ENCODE measurements at places on chromosomes 7 and 10. TPM values are rescaled to one million over a fixed set of nuclear protein-coding genes. Genes with fewer than 3 reads are reported as not detected.

TCAF2 gene
- total RNA-seq: 27.1 TPM

PTPRZ1 gene
- not detected for total RNA-seq

GNGT1 gene
- not detected for total RNA-seq

EPO gene
- total RNA-seq: not detected

IFIT2 gene
- 17.6 TPM for total RNA-seq

ITIH5 gene
- not detected for total RNA-seq

IRF5 gene
- total RNA-seq: 13.6 TPM

TMEM213 gene
- total RNA-seq: not detected

MYO1G gene
- total RNA-seq: 291 TPM

- no peak for DNase-seq
These were observed 161.2 kb downstream of the NRF1 start for GRCh38 chr7:129772646-129773280.

DNA sequence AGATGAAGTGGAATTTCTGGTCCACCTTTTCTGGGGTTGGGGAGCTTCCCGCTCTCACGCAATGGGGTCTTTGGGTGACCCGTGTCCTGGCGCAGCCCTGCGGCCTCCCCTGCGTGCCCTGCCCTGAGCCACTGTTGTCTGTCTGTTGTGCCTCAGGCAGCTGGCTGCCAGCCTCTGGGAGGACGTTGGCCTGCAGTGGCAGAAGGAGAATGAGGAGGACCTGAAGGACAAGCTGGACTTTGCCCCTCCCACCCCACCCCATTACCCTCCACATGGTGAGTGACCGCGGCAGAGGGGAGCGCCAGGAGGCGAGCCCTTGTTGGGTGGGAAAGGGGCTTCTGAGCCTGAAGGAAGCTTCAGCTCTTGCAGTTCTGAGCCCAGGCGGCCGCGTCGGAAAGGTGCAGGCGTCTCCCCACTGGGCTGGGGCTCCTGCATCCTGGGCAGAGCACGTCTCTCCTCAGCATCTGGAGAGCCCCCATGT is 14.2 kb upstream of the PRKAR1B start:
- no peak for DNase-seq

DNA sequence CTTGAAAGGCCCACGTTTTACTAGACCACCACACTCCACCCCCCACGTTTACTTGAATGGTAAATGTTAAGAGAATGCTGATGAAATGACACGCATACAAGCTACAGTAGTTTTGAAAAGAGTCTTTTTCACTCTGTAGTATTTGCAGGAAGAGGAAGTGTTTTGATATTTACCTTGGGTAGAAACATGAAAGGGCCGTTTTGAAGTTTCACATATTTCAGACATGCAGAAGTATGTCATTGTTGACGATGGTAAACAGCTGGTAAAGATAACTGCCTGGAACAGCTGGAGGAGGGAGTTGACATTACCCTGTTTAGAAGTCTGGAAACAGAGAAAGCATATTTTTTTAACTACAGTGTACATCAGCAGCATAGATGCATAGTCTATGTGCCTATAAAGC is 160.7 kb downstream of the NXPH1 start:
- no peak for DNase-seq

DNA sequence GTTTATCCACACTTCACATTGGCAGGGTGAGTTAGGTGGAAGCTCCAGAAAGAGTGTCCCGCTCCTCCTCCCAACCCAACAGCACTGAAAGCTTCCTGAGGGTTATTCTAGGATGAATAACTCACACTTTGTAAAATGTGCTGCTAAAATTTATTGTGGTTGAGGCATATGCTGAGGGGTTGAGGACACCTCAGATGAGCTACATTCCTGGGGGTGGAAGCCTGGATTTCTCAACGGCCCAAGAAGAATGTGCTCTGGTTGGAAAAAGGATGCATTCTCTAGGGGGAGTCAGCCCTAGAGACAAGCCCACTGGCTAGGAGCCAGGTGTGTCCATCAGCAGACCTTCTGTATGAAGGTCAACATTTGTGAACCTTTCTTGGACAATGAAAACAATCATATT is 91.5 kb upstream of the PDE1C start:
- no peak for DNase-seq

GRCh38 chr10:71438761-71439160 is 42.0 kb downstream of the CDH23 start:
- DNase-seq: no peak

- DNase-seq: no peak
These were observed 958.2 kb upstream of the AUTS2 start for GRCh38 chr7:68640103-68640502.

- DNase-seq: no peak
These were observed 47.3 kb downstream of the CDCA7L start for GRCh38 chr7:21898265-21898930.

DNA sequence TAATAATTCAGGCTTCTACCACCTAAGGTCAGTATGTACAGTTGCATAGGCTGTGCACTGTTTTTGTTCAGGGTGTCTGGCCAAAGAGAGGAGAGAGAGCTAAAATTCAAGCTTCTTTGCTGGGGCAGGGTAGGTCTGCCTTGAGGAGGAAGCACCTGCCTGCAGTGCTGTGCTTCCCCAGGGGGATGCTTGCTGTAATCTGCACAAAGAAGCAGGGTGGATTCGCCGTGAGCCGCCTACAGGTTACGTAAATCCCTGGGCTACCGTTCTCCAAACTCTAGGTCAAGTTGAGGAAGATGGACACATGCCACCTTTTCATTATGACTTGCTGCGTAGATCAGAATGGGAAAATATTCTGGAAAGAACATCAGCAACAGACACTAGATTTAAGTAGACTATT is 543.3 kb downstream of the TNS3 start:
- DNase-seq: no peak

DNA sequence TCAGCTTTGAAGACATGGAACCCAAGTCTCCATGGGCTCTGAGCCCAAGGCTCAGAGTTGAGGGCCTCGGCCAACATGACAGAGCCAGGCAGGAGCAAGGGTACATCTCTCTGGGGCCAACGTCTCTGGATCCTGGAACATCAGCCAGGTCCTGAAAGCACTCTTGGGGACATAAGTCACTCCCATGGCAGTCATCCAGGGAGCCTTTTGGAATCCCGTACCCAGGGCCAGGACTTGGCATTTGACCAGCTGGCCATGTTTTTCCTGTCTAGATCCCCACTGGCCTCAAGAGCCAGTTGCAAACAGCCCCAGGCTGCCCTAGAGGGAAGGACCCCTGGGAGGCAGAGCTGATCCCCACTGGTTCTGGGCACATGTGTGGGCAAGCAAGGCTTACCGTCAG is 4.3 kb upstream of the CXCL12 start:
- DNase-seq: no peak

DNA sequence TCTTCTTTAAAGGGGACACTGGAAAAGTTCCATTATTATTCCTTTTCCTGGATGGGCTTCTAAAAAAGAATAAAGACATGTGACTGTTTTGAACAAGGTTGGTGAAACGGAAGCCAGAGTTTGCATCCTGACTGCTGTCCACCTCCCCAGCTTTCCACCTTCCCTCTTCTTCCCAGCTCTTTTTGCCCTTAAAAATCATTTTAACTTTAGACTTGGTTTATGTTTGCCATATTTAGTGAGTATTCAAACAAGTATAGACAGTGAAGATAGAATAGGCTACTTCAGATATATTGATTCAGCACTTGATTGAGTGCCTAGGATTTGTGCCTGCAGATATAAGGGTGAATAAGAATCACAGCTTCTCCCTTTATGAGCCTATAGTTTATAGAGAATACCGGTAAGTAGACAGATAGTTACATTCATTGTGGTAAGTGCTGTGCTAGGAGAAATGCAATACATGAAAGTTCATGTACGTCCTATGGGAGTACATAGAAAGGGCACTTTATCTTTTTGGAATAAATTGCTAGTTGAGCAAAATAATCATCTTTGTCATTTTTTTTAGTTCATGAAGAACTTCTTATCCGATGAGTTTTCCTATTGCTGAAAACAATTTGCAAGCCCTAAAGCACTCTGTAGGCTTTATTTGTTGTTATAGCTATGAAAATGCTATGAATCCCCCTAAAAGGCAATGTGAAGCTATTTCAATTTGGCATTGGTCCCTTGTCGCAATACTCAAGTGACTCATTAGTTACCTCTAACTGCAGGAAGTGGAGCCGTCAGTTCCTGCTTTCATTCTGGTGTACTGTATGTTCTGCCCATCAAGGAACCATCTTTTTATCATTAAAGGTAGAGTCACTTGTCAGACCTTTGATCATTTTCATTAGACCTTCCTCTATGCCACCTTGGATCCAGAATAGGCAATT is 57.2 kb upstream of the STRIP2 start:
- no peak for DNase-seq

- DNase-seq: no peak
These were observed 51.3 kb downstream of the CLEC2L start for GRCh38 chr7:139574618-139575337.

- no peak for DNase-seq
These were observed 52.0 kb downstream of the REEP3 start for GRCh38 chr10:63573068-63573697.

GRCh38 chr10:99425204-99425603 is 5.2 kb downstream of the GOT1 start:
- no peak for DNase-seq

- DNase-seq: no peak
These were observed 302.6 kb downstream of the KLF6 start for GRCh38 chr10:3482200-3482993.

- no peak for DNase-seq
These were observed 1014.5 kb upstream of the LRRTM3 start for GRCh38 chr10:65911151-65911835.

GRCh38 chr7:127594490-127594889 is 954 bp downstream of the FSCN3 start:
- no peak for DNase-seq

GRCh38 chr7:26657206-26657641 is 207.2 kb downstream of the SKAP2 start:
- no peak for DNase-seq

DNA sequence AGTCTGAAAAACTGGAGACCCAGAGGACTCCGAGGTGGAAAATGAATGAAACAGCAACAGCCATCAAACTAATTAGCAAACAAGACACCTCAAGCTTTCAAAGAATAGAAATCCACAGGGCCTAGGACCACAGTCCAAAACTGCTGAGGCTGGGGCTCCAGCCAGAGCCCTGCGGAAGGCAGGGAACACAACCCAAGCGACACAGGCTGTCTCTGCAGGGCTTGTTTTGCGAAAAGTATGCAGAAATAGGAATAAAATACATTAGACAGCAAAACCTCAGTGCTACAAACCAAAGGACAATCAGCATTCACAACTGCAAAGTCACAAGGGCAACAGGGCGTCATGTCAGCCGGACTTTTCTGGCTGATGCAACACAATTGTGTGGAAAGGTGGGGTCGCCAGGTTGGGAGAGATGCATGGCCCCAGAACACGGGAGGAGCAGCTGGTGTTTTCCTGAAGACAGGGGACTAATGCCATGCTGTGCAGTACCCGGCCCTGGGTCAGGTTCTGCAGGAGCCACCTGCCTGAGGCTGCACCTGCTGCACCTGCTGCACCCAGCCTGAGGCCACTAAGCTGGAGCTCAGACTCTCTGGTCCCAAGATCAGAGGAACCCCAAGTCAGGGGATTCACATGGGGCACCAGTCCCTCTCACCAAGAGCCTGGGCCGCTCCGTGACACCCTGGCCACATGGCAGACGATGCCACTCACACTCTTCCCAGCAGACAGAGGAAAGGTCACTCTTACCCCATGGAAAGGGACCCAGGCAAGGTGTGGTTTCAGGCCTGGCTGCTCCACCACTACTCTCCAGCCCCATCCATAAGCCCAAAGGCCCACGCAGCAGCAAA is 74.2 kb downstream of the MAD1L1 start:
- DNase-seq: no peak

DNA sequence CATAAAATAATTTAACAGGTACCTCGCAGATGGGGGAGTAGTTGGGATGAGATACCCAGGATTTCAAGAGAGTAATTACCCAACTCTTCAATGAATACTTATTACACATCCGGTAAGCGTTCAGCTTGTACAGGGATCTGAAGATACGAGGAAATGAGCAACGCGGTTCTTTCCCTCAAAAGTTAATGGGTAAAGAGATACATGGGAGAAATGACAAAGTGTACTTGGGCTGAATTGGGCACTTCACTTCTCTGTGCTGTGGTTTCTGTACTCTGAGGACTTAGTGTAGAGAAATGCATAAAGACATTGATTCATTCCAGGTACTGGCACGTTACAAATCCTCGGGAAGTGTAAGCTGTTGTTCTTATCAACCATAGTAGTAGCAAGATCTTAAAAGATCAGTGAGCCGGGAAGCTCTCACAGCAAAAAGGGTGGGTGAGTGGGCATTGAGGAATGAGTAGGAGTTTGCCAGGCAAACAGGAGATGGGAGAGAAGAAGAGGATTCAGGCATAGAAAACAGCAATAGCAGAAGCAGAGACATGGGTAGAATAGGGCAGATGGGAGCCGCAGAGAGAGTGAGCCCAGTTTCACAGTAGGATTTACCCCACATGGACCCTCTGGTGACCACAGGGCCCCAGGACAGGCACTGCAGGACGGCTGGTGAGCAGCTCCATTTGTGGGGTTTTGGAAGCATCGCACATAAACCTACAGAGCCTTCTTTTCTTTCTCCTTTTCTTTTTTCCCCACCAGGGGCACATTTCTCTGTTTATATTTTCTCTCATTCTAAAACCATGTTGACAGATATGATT is 304.3 kb upstream of the PITRM1 start:
- DNase-seq: no peak
